ENCODE measurements at places on chromosomes 5 and 9. TPM values are rescaled to one million over a fixed set of nuclear protein-coding genes. Genes with fewer than 3 reads are reported as not detected.

DNA sequence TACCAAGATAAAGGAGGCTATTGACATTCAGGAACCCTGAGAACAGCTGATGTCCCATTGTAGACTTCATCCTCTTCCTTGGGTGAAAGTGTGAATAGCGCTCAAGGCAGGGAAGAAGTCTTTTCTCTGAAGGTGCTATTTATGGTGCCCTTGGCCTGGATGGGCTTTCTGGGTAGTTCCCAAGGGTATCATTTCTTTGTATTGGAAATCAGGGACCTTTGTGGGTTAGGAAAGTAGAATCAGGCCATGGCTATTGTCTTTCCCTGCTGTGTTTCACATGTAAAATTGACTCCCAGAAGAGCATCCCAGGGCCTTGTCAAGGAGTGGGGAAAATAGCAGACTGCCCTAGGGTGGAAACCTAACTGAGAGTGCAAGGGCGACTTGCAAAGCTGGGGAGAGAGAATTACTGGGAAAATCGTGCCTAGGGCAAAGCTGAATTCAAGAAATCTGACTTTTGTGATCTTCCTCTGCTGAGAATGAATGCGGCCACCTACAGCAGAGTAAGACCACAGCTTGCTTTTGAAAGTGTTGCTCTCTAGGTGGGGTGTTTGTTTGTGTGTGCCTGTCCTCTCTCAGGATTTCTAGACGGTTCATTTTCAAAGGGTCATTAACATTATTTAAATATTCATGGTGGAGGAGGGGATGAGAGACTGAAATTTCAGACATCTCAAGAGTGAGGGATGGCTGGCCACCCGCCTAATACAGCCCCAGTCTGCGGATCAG is 160.6 kb downstream of the C9orf152 start:
- no peaks in the 10 kb centered on the region for H3K27me3 ChIP-seq
- no peaks in the 10 kb centered on the region for H3K36me3 ChIP-seq
- no peak overlapping the region for H3K27ac ChIP-seq
- H3K4me1 ChIP-seq, result no peaks in the 10 kb centered on the region

GRCh38 chr5:157269761-157270272 is 3.9 kb downstream of the CYFIP2 start:
- no peaks in the 10 kb centered on the region for H3K36me3 ChIP-seq
- H3K4me1 ChIP-seq, result no peaks in the 10 kb centered on the region
- no peak overlapping the region for H3K27ac ChIP-seq
- H3K27me3 ChIP-seq, result peaks cover 6% of the 10 kb centered on the region

The RLN1 gene
- not detected for total RNA-seq

The LCN2 gene
- 1.0 TPM for total RNA-seq

The PCDH1 gene
- total RNA-seq, result 9.0 TPM

DNA sequence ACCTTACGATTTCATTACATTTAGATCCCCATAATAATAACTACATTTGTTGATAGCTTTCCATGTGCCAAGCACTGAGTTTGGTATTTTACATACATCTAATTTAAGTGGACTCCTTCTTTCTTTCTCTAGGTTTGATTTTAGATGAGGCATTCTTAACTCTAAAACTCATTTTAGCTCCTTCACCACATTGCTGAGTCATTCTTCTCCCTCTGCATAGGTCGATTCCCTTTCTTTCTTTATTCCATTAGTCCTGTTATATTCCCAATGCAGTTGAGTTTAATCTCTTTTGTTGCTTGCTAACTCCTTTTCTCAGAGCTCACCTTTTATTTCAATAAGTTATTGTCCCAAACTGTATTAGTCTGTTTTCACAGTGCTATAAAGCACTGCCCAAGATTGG is 329.8 kb downstream of the TAF11L14 start:
- no peak for DNase-seq
- no peaks in the 10 kb centered on the region for H3K27me3 ChIP-seq
- H3K36me3 ChIP-seq, result no peaks in the 10 kb centered on the region
- H3K4me1 ChIP-seq, result no peaks in the 10 kb centered on the region
- H3K27ac ChIP-seq, result no peak overlapping the region
- H3K4me3 ChIP-seq, result no peak overlapping the region

DNA sequence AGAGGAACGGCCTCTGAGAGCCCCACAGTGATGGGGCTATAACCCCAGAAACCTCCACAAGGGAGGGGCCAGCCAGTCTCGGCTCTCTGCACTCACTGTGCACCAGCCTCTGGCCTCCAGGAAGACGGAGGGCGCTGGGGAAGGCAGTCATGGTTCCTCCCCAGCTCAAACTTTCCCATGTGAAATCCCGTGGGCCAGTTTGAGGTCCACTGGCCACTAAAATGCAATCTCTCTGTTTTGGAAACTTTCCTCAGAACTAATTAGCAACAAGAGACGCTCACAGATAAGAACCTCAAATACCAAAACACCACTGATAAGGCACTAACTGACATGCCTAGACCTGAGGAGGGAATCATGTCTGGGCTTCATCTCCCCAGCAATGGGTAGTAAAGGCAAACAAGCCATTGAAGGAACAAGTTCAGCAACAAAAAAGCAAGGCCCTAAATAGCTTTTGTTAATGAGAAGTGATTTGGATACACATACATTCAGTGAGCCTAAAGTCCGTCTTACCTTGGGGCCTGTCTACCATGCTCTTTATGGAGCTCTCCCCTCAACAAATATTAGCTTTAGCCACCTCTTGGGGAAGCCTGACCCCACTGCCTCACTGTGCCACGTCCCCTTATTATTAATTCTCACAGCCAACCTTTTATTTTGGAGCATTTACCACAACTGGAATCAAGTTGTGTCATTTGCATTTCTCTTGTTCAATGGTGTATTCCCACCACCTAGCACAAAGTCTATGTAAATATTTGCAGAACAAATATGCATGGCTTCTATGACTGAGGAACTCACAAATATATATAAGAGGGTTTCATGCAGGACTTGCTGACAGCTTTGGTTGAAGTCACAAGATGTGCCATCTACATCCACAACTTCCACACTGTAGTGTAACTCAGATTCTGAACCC is 56.1 kb upstream of the GLRX start:
- no peaks in the 10 kb centered on the region for H3K4me1 ChIP-seq
- no peak for DNase-seq
- no peaks in the 10 kb centered on the region for H3K27me3 ChIP-seq
- no peaks in the 10 kb centered on the region for H3K36me3 ChIP-seq
- H3K4me3 ChIP-seq, result no peak overlapping the region
- H3K27ac ChIP-seq, result no peak overlapping the region

DNA sequence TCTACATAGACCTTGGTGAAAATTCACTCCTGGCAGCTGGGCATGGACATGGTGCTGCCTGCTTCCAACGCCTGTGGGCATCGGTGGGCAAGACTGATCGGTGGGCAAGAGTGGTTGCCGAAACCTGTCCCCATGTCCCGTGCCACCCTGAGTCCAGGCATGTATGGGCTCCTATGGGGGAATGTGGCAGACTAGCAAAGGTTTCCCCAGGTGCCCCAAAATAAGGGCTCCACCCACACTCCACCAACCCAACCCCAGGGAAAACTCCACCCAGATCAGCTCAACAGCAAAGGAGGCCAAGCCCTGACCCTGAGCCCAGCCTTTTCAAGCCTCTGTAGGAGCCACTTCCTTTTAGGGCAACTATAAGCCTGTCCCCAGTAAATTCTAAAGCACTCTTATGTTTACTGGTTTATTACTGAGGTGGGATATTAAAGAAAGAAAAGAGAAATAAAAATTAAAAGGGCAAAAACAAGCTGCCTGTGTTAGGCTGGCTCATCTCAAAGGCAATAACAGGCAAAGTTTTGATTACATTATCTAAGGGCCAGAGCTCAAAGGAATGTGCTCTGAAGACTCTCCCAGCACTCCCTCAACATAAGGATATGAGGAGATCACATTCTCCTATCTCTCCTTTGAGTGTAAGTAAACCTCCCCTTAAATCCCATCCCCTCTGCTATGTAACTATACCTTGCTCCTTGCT is 8.9 kb upstream of the SPATA31E1 start:
- no peak overlapping the region for H3K27ac ChIP-seq
- no peaks in the 10 kb centered on the region for H3K27me3 ChIP-seq
- H3K4me3 ChIP-seq, result no peak overlapping the region
- DNase-seq, result no peak

- H3K4me1 ChIP-seq, result no peaks in the 10 kb centered on the region
- H3K4me3 ChIP-seq, result no peak overlapping the region
- no peak for DNase-seq
- H3K36me3 ChIP-seq, result no peaks in the 10 kb centered on the region
- H3K27ac ChIP-seq, result no peak overlapping the region
- no peaks in the 10 kb centered on the region for H3K27me3 ChIP-seq
These were observed 64.2 kb upstream of the PCSK5 start for GRCh38 chr9:75826314-75826713.

GRCh38 chr5:129098488-129099183 is 4.1 kb downstream of the ISOC1 start:
- H3K27me3 ChIP-seq, result no peaks in the 10 kb centered on the region
- H3K4me1 ChIP-seq, result peaks cover 8% of the 10 kb centered on the region

DNA sequence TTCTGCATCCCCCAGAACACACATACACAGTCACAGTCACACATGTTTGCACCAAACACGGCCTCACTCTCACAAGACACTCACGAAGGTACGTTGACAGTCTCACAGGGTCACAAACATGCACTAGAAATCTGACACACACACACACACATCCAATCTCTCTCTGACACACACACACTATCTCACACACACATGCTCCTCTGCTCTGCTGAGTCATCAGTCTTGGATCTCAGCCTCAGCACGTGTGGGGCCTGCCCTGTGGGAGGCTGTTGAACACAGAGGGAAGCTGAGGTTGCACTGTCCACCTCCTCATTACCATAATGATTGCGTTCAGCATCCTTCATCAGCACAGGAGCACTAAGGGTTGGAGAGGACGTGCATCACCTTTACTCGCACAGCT is 188.8 kb downstream of the MTRR start:
- no peak overlapping the region for H3K4me3 ChIP-seq
- no peak for DNase-seq
- no peaks in the 10 kb centered on the region for H3K36me3 ChIP-seq

- H3K4me3 ChIP-seq, result no peak overlapping the region
- no peak for DNase-seq
- no peaks in the 10 kb centered on the region for H3K4me1 ChIP-seq
- no peaks in the 10 kb centered on the region for H3K27me3 ChIP-seq
- no peak overlapping the region for H3K27ac ChIP-seq
These were observed 748.7 kb downstream of the TLE4 start for GRCh38 chr9:80320480-80320879.

The RIGI gene
- total RNA-seq, result 27.7 TPM

The SLC34A1 gene
- total RNA-seq, result not detected

- H3K4me1 ChIP-seq, result no peaks in the 10 kb centered on the region
- no peak overlapping the region for H3K27ac ChIP-seq
- no peak overlapping the region for H3K4me3 ChIP-seq
- peaks cover 2% of the 10 kb centered on the region for H3K27me3 ChIP-seq
- DNase-seq, result no peak
- no peaks in the 10 kb centered on the region for H3K36me3 ChIP-seq
These were observed 56.3 kb downstream of the VCAN start for GRCh38 chr5:83527722-83528438.

GRCh38 chr9:7117676-7118561 is 360.1 kb downstream of the KDM4C start:
- no peaks in the 10 kb centered on the region for H3K27me3 ChIP-seq
- H3K36me3 ChIP-seq, result no peaks in the 10 kb centered on the region
- DNase-seq, result no peak

DNA sequence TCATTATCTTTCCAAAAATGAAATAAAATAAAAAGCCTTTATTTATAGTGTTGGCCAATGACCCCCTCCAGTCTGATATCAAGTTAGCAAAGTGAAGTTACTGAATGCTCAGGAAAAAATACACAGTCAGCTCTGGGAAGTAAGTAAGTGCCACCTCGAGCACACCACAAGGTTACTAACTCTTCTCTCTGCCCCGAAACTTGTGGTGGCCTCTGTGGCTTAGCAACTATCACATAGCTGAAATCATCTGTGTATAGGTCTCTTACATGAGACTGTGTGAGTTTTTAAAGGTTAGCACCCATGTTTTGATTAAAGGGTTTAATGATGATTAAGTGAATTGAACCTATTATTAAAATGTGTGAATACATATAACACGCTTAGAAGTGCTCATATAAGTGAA is 161.4 kb upstream of the KLF4 start:
- H3K27ac ChIP-seq, result no peak overlapping the region
- H3K27me3 ChIP-seq, result no peaks in the 10 kb centered on the region
- no peaks in the 10 kb centered on the region for H3K36me3 ChIP-seq
- H3K4me3 ChIP-seq, result no peak overlapping the region
- no peaks in the 10 kb centered on the region for H3K4me1 ChIP-seq
- no peak for DNase-seq

- H3K27me3 ChIP-seq, result peaks cover 7% of the 10 kb centered on the region
- H3K4me3 ChIP-seq, result no peak overlapping the region
- no peaks in the 10 kb centered on the region for H3K4me1 ChIP-seq
- H3K36me3 ChIP-seq, result no peaks in the 10 kb centered on the region
- DNase-seq, result no peak
These were observed 7.5 kb downstream of the ADAMTS6 start for GRCh38 chr5:65474130-65474711.

The UBAP1 gene
- total RNA-seq, result 55.3 TPM

The GRM6 gene
- total RNA-seq, result not detected

The C7 gene
- 1.4 TPM for total RNA-seq

- DNase-seq, result no peak
- no peak overlapping the region for H3K4me3 ChIP-seq
- no peak overlapping the region for H3K27ac ChIP-seq
- H3K36me3 ChIP-seq, result no peaks in the 10 kb centered on the region
- no peaks in the 10 kb centered on the region for H3K4me1 ChIP-seq
These were observed 20.9 kb upstream of the NSD1 start for GRCh38 chr5:177112589-177113220.

DNA sequence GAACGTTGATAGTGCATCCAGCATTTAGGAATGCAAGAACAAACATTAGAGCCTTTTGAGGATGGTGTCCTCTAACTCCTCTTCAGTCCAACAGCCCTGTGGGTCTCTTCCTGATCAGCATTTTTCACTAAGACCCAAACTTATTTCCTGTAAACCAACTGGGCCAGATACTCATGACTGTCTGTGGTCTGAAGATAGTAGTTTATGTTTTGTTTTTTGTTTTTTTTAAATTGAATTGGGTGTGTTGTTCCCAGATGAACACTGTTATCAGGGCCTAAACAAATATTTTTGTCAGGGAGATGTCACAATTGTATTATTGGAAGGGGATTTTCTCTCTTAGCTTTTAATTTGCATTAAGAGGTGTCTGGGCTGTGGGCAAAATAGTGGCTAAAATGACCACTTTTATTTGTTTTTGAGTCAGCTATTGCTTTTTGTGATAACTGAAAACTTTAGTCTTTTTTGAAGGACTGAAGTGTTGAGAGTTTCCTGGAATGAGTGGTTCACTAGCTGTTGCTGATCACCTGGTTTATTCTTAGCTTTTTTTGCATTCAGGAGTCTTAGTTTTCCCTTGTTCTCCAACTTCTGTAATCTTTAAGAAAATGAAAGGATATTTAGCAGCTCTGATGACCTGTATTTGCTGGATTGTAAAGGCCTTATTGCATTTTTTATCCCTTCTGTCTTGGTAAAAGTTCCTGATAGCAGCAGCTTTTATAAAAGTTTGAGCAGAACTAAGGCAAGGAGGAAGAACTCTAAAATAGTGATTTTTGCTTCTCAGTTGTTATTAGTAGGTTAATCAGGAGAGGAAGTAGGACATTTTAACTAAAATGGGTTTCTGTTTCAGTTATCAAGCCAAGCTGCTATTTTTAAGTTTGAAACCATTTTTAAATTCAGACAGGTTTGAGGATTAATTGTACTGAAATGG is 5.5 kb downstream of the MAN2A1 start:
- H3K36me3 ChIP-seq, result no peaks in the 10 kb centered on the region
- DNase-seq, result no peak
- peaks cover 16% of the 10 kb centered on the region for H3K4me1 ChIP-seq
- H3K4me3 ChIP-seq, result no peak overlapping the region

GRCh38 chr5:95786821-95787418 is 35.6 kb downstream of the GLRX start:
- no peak overlapping the region for H3K4me3 ChIP-seq
- no peaks in the 10 kb centered on the region for H3K27me3 ChIP-seq
- no peak for DNase-seq
- H3K27ac ChIP-seq, result no peak overlapping the region
